ENCODE measurements at places on chromosomes 5 and 9.

- no peak for DNase-seq
Observed at GRCh38 chr9:33782395-33783152, 12.8 kb upstream of the PRSS3 start.

DNA sequence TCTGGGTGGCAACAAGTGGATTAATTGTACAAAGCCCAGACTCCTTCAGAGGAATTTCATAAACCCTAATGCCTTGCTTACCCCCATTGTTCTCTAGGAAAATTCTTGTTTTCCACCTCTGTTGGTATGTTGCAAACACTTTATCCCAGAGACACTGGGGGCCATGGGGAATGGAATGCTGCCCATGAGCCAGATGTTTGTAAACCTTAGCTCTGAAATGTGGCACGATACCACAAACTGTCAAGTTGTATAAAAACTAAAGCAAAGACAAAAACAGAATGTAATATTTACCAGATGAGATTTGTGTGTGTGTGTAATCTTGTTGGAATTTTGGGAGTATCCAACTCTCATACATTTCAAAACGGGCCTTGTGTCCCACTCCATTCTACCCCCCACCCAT lies 465.0 kb downstream of the EBF1 start:
- no peak for DNase-seq

DNA sequence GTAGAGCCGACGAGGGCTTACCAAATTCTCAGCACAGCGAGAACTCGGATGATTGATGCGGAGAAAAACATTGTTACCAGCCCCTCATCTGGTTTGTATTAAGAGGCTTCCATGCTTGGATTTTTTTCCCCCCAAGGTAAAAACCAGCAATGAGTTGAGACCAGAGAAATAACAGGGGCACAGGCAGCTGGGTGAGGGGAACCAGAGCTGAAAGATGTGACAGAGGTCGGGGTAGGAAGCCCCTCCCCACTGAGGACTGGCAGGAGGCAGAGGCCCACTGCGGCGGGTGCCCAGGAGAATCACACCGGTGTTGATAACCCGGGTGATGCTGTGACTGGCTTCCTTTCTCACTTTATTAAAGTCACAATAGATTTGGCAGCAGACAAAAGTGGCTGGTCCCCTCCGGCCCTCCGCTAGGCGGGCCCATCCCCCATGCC lies 116.5 kb upstream of the PHYKPL start:
- DNase-seq: no peak

DNA sequence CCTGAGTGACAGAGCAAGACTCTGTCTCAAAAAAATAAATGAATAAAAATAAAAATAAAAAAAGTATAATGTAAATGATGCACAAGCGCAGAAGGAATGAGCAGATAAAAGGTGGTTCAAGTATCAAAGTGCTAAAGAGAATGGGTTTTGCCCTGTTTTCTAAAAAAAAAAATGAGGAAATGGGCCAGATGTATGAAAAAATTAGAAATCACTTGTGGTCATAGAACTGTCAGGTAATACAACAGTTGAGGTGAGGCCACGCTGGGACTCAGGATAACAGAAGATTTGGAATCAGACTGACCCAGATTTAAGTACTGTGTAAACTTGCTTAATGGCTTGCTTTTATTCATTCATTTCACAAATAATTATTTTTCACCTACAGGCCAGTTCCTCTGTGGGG lies 69.8 kb downstream of the MAPKAP1 start:
- DNase-seq: no peak

GRCh38 chr5:71747182-71747581 lies 28.1 kb downstream of the CARTPT start:
- no peak for DNase-seq

DNA sequence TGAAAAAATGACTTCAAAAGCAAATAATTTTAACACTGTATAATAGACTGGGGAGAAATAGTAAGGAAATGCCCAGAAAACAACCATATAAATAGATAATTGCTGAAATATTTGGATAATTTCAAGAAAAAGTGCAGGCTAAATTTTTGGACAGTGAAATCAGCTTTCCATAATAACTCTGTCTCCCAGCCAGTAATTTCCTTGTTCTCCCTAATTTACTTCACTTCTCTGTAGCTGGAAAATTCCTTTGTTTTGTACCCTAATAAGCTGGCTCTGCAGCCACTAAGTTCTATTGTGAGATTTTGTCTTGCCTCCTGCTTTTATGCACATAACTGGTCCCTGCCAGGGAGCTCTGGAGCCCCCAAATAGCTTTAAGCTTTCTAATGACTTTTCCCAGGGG lies 27.7 kb downstream of the PRDM6 start:
- DNase-seq: no peak

DNA sequence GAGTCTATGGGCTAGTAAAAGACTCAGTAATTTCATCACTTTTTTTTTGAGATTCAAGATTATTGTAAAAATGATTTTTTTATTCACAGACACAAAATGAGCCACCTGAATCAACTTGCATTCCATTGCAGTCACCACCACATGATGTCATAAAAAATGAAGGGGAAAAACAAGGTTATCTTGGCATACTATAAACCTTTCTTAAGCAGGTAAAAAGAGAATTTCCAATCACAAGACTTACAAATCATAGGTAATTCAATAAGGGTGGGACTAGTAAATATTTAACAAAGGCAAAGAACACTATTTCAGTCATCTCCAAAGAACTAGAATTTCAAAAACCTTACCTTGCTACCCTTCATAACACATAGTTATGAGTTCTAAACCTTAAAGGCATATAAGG lies 30.7 kb downstream of the TRPM6 start:
- DNase-seq: no peak

DNA sequence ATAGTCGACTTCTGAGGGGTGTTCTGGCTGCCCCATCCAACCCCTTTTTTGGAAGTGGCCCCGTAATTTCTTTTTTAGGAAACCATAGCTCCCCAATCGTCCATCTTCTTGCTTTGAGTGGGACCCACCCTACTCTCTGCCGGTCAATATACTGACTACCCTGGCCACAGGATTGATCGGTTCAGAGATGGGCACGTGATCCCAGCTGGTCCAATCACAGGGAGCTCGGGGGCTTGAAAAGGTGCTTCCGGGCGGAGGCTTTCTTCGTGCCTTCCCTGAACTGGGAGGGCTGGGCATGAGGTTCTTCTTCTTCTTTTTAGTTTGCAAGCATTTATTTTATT lies 78.7 kb upstream of the SH3PXD2B start:
- DNase-seq: no peak

- DNase-seq: peak; percentile 4
Observed at GRCh38 chr9:135306699-135307098, 172.9 kb upstream of the PPP1R26 start.

GRCh38 chr5:150751096-150751891 lies 7.5 kb downstream of the DCTN4 start:
- DNase-seq: no peak

- DNase-seq: no peak
Observed at GRCh38 chr5:146402949-146403348, 44.2 kb upstream of the TCERG1 start.

- DNase-seq: no peak
Observed at GRCh38 chr9:122329597-122329996, 41.2 kb upstream of the PTGS1 start.

- no peak for DNase-seq
Observed at GRCh38 chr9:138049085-138049778, 171.7 kb downstream of the CACNA1B start.

- no peak for DNase-seq
Observed at GRCh38 chr5:72141440-72142355, 34.4 kb downstream of the MAP1B start.

- no peak for DNase-seq
Observed at GRCh38 chr5:152404494-152404893, 585 bp downstream of the NMUR2 start.

DNA sequence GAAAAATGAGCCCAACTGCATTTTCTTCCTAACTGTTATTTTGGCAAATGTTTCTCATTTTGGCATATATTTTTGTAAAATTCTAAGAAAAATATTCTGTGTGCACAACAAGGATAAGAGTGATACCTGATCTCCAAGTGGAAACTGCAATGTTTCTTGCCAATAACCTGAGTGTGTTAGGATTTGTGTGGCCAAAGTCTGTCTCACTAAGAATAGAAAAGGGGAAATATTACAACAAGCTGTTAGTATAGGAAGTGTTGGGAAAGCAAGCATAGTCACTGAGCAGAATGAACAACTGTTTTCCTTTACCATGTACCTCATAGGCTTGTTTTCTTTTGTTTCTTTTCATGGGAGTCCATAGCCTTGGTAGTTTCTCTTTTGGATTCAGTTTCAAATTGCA lies 624.2 kb downstream of the MTRR start:
- no peak for DNase-seq

- DNase-seq: no peak
Observed at GRCh38 chr5:66889524-66889923, 293.3 kb downstream of the MAST4 start.

GRCh38 chr9:105466898-105467455 lies 19.1 kb downstream of the FSD1L start:
- DNase-seq: no peak

- DNase-seq: no peak
Observed at GRCh38 chr5:66744040-66744439, 147.8 kb downstream of the MAST4 start.

DNA sequence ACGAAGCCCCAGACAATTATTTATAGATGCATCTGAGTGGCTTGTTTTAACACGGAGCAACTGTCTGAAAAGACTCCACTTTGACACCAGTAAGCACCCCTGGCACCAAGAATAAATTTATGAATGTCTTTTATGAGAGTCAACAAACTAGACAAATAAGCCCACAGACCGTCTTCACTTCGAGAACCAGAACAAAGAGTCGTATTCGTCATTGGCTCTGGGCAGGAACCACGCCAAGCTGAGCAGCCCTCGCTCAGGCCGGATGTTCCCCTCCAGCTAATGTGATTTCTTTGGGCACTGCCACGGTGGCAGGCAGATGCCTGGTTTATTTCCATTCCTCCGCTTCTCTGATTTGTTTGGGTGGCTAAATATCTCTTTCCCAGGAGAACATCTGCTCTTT lies 91.9 kb upstream of the STC2 start:
- DNase-seq: peak; percentile 43

DNA sequence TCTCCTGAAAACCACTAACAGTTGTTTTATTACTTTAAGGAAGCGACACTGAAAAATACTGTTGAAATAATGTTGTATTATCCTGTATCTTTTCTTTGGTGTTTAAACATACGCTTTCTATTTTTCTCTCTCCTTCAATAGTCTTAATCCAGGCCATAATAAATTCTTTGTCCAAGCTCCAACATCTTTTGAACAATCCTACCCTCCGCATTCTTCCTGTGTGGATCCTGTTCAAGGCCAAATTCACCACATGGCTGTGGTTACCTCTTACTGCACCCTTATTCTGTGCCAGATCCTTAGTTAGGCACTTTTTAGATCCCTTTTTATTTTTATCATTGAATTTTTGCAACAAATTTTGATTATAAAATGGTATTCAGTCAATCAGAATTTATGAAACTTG lies 1691.5 kb downstream of the MAT2B start:
- DNase-seq: no peak

DNA sequence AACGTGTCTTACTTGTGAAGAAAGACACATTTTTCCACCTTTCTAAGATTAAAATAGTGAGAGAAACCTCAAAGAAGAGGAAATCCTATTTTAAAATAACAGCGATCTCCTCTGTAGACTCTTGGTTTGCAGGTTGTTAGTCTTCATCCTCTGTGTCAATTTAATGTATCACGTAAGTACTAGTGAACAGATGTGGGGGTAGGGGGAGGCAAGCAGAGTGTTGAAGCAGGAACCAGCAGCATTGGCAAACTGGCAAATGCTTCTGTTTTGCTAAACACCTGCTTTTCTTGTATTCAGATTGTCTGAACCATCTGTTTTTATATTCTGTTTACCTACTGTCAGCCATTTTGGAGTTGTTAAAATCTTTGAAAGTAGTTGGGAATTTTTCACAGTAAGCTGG lies 159.3 kb upstream of the TLX3 start:
- no peak for DNase-seq

- DNase-seq: no peak
Observed at GRCh38 chr5:622359-622758, 10.2 kb downstream of the CEP72 start.

GRCh38 chr5:167573370-167574127 lies 717.9 kb upstream of the WWC1 start:
- peak; percentile 55 for DNase-seq

DNA sequence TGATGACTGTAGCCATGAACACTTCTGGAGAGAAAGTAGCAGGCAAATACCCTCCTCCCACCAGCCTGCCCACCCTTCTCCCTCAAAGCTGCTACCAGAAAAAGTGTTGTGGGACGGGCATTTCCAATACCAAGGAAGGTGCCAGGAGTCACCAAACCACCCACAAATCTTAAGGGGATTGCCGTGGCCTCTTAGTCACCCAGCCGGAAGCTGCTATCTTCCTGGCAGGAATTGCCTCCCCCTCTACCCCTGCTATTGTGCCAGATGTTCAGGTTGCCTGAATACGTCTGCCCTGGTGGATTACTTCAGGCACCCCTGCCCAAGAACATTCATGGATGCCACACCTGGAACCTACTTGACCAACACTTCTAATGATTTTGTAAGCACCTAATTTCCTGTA lies 156.1 kb downstream of the TTC39B start:
- DNase-seq: no peak

GRCh38 chr5:2591777-2592453 lies 159.6 kb downstream of the IRX2 start:
- no peak for DNase-seq

- DNase-seq: no peak
Observed at GRCh38 chr9:34689116-34689470, 2.0 kb downstream of the CCL19 start.

- no peak for DNase-seq
Observed at GRCh38 chr9:136090056-136090735, 4.9 kb downstream of the NACC2 start.

DNA sequence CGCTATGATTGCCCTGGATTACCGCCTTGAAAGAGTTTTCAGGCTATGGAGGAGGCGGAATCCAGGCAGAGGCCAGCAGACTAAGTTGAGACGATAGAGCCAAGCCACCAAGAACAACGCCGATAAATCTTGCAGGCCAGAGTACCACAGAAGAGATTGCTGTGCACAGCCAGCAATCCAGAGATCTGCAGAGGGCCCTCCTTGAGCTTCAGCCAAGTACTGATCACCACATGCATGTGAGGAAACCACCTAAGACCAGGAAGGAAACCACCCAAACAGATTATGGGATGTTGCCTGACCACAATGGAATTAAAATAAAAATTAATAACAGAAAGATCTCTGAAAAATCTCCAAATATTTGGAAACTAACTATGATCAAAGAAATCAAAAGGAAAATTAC lies 74.9 kb downstream of the GCNT4 start:
- no peak for DNase-seq

GRCh38 chr9:26329974-26330373 lies 562.6 kb downstream of the CAAP1 start:
- no peak for DNase-seq

GRCh38 chr5:132498686-132499271 lies 8.2 kb upstream of the IRF1 start:
- DNase-seq: no peak

- DNase-seq: no peak
Observed at GRCh38 chr5:113035096-113035495, 58.5 kb downstream of the DCP2 start.

GRCh38 chr9:16712787-16713186 lies 157.7 kb downstream of the BNC2 start:
- DNase-seq: no peak
